Trophoblast cell (in vitro differentiated cells and primary cell): ENCODE measurements at places on chromosomes 1 and 21.

DNA sequence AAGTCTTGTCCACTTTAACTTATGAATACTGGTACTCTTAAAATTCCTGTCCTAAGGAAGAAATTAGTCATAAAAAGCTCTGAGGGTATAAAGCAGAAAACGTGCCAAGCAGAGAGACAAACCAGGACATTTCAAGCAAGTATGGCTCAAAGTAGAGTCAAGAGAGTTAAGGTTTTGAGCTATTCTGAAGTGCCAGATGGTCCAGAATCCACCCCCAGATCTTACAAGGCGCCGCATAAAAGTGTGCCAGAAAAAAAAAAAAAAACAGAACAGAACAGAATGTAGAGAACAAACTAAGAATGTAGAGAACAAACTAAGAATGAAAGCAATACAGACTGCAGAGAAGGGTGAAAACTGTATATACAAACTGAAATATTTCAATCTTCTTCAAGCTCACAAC is 12.5 kb downstream of the EPS15 start:
- DNase-seq: peak; percentile 43

DNA sequence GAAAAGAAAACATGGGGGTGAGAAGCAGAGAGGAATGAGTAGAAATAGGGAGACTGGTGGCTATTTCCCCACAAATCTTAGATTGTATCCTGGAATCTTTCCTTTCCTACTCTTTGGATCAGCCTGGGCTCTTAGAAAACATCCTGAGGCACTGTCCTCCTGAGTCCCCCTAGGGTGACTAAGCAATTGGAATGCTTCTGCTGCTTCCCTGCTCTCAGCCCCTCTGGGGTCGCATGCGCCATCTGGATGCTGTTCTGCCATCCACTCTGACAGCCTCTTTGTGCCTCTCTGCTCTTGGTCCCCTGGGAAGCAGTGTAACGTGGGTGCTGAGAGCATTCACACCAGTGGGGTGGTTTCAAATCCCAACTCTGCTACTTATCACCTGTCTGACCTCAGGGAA is 443.0 kb downstream of the SIPA1L2 start:
- DNase-seq: no peak

GRCh38 chr1:21641967-21642739 is 27.0 kb downstream of the RAP1GAP start:
- DNase-seq: no peak

DNA sequence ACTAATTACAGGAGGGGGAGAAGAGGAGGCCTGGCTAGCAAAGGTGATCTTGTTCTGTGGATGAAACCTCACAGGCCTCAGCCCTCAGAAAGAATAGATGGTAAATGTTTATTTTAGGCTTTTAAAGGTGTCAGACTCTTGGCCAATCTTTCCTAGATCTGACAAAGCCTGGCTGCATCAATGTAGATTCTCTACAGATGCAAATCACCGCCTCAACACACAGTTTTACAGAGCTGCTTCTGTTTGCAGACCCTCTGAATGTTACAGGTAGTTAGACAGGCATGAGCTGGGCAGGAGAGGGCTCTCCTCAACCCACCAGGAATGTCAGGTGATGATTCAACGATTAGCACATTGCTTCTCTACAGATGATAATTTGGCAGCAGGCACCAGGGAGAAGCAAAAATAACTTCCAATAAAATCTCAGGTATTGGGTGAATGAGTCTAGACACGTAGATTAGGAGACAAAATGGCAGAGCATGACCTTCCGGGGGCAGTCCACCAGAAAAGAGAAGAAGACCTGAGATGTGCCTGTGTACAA is 105.4 kb upstream of the VANGL1 start:
- no peak for DNase-seq

DNA sequence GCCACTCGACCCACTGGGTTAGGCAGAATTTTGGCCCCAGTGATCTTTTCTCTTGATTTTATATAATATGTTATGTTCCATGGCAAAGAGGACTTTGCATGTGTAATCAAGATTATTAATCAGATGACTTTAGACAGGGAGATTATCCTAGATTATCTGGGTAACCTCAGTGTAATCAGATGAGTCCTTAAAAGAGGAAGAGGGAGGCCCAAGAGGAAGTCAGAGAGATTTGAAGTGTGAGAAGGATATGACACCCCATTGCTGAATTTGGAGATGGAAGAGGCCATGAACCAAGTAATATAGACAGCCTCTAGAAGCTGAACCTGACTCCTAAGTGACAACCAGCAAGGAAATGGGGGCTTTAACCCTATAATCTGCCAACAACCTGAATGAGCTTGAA is 117.1 kb upstream of the CSF3R start:
- no peak for DNase-seq

DNA sequence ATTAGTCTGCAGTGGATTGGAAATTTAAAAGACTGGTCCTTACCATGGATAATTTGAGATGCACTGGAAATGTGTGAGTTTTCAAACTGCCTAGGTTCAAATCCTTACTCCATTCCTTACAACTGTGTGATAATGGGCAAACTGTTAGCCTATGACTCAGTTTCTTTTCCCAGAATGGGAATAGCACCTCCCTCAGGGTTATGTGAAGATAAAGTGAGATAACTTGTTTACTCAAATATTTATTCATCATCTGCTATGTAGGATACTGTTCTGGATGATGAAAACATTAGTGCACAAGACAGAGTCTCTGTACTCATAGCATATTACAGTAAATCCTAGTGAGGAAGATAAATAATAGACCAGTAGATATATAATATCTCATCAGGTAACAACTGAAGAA is 28.6 kb downstream of the LRIG2 start:
- DNase-seq: peak; percentile 41

DNA sequence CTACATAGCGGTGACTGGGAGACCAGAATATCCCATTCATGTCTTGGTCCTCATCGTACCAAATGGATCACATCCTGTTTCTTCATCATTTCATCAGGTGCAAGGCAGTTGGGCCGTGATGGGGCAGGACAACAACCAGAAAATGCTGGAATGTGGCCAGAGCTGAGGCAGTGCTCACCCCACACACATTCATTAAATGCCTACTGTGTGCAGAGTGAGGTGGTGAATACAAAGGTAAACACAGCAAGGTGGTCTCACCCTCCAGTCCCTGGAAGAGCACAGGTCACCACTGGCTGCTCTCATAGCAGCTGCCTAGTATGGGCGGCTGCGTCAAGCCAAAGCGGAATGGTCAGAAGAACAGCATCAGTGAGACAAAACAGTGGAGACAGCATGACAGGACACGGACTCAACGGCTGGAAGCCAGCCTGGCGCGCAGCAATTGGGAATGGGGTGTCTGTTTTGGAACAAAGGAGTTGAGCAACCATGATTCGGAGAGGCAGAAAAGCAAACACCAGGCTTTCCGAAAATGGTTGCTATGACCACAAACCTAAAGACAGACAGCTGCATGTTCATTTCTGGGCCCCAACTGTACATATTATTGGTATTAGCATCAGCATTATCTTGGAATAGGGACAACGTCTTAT is 5.6 kb upstream of the ADAMTSL4 start:
- no peak for DNase-seq

- DNase-seq: no peak
These were observed 14.5 kb downstream of the SLAMF7 start for GRCh38 chr1:160753594-160753993.

- no peak for DNase-seq
These were observed 40.9 kb upstream of the DAB1 start for GRCh38 chr1:57464756-57465155.

GRCh38 chr1:14296795-14297194 is 301.7 kb upstream of the KAZN start:
- peak; percentile 33 for DNase-seq
